ENCODE measurements at places on chromosomes 11 and 22. TPM values are rescaled to one million over a fixed set of nuclear protein-coding genes. Genes with fewer than 3 reads are reported as not detected.

DNA sequence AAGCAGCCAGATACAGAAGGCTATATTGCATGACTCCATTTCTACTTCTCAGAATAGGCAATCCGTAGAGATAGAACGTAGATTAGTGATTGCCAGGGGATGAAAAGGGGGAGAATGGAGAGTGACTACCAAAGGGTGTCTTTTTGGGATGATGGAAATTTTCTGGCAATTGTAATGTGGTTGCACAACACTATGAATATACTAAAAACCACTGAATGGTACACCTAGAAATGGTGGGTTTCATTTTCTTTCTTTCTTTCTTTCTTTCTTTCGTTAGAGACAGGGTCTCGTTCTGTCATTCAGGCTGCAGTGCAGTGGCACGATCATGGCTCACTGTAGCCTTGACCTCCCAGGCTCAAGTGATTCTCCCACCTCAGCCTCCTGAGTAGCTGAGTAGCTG lies 54.4 kb downstream of the BID start:
- DNase-seq, result no peak

GRCh38 chr11:110858547-110858921 lies 146.3 kb upstream of the ARHGAP20 start:
- no peak for DNase-seq

DNA sequence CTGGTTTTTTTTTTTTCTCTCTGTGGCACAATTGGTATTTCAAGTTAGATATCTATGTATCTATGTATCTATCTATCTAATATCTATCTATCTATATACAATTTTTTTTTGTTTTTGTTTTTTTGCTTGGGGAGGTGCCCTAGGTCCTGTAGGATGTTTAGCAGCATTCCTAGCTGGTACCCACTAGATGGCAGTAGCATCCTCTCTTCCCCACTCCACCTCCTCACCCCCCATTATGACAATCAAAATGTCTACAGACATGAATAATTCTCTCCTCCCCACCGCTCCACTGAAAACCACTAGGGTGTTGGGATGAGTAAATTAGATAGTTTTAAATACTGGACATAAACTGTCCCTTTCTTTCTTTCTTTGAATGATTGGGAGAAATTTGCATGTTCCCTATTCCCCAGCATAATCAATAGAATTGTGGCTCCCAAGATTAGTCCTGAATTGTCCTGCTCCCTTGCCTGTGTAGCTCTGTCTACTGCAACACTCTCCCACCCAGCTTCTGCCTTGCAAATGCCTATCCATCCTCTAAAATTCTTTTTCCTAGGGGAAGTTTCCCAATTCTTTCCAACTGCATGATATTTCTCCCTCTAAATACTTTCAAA lies 1152.4 kb downstream of the LRRC4C start:
- no peak for DNase-seq

DNA sequence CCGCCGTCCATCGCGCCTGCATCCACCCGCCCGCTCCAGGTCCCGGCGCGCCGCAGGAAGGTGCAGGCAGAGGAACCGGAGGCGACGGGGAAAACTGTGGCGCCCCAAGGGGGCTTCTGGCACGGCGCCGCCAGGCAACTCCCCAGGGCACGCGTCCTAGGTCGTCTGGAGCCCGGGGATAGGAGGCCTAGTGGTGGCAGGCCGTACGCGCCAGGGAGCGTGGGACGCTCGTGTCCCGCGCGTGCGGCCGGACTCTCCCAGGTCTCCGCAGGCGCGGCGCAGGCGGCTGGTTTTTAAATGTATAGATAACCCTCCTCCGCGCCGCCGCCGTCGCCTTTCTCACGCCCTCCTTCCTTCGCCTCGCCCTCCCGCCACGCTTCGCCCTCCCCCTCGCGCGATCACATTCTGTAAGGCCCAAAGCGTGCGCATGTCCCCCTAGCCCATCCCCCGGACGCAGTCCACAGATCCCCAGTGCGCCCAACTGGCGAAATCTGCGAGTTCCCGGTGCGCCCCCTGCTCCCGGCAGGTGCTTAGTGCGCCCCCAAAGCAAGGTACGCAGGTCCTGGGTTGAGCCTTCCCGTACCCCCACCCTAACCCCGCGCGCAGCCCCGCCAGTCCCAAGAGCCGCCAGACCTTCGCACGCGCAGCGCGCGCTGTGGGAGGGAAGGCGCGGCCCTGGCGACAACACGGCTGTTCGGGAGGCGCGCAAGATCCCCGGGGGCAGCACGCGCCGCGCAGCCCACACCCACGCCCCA lies at the start of gene ASCL2:
Gene ASCL2, minus strand, starts transcription at position 267 of the 755 bp plus-strand sequence. Its CDS starts 256 bp downstream, at position 11.
- DNase-seq, result no peak

- peak; percentile 53 for DNase-seq
Observed at GRCh38 chr11:10452211-10452767, 2.8 kb upstream of the AMPD3 start.

DNA sequence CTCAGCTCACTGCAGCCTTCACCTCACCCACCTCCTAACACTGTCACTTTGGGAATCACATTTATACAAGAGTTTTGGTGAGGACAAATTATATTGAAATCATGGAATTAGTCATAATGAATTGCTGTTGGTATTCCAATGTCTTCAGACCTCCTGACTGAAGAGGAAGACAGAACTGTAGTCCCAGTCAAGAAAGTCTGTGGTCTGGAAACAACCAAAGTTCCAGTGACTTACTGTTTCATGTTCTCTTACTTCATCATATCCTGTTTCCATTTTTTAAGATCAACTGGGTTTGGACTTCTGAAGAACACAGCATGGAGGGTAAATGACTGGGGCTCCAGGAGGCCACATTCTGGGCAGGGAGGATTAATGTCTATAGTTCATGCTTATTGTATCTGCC lies 43.0 kb upstream of the HIPK3 start:
- DNase-seq, result no peak

DNA sequence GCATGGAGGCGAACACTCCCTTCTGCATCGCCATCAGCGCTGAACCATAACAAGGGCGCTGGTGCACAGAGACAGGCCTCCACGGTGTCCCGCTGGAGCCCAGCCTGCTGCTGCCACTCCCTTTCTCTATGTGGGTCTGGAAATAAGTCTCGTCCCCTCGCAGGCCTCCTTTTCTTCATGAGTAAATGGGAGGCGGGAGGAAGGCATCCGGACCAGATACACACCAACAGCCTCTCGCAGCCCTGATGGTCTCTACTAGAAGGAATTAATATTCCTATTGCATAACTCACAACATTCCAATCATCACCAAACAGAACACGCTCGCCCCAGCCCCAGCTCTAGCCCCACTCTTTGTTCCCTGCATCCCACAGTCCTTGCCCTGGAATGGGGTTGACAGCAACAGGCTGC lies 14.9 kb downstream of the RASD2 start:
- DNase-seq, result no peak

- no peak for DNase-seq
Observed at GRCh38 chr11:11313426-11313825, 39.6 kb downstream of the CSNK2A3 start.

DNA sequence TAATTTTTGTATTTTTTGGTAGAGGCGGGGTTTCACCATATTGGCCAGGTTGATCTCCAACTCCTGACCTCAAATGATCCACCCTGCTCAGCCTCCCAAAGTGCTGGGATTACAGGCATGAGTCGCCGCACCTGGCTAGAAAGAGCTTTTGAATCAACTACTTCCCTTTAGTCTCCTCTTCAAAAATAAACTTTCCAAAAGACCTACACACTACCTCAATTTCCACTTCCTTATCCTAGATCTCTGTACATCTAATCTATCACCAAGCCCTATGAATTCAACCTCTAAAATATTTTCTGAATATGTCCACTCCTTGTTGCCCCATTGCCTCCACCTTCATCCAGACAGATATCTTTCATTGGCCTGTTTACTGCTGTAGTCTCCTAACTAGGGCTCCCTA lies 13.1 kb upstream of the DDX6 start:
- no peak for DNase-seq

GRCh38 chr11:58629857-58630256 lies 7.4 kb downstream of the CNTF start:
- DNase-seq, result no peak

DNA sequence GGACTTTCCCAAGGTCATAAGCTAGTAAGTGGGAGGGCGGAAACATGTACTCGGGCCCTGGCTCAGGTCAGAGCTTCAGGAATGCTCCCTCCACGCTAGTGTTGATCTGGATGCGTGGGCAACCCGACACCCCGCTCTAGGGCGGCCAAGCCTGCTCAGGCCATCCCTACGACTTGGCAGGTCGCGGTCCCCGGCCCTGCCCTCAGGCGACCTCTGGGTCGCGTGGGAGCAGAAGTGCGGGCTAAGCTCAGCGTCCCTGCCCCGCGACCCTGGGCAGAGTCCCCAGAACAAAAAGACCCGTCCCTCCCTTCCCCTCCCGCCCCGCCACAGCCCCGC lies 781 bp upstream of the TEF start:
- DNase-seq, result no peak

- no peak for DNase-seq
Observed at GRCh38 chr11:78061088-78061920, 2.4 kb upstream of the THRSP start.

- DNase-seq, result no peak
Observed at GRCh38 chr11:34323601-34324000, 34.2 kb downstream of the ABTB2 start.

GRCh38 chr11:26142891-26143290 lies 189.0 kb upstream of the ANO3 start:
- no peak for DNase-seq

- no peak for DNase-seq
Observed at GRCh38 chr22:43448048-43448447, 36.2 kb downstream of the MPPED1 start.

- no peak for DNase-seq
Observed at GRCh38 chr11:73375830-73376159, 404 bp upstream of the RELT start.

DNA sequence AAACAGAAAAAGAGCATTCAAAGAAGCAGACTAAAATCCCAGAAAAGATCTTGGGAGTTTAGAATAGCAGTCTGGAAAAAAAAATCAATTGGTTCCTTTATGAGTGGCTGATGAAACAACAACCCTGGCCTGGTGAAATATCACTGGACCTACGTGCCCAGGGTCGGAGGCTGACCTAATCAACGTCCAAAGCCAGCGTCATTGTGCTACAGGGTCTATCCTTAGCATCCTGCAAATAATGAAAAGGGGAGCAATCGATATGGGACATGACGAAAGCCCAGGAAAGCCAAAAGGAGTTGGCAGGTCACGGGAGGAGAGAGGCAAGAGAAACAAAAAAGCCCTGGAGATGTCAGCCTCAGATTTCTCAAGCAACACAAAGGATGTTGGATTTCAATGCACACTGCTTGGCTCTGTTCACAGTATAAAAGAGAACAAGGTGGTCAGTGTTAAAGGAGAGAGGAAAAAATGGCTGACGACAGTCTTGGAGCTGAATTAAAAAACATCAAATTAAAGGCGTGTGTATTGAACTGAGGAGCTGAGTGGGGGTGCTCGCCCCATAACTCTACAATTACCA lies 148.8 kb downstream of the BLID start:
- no peak for DNase-seq

DNA sequence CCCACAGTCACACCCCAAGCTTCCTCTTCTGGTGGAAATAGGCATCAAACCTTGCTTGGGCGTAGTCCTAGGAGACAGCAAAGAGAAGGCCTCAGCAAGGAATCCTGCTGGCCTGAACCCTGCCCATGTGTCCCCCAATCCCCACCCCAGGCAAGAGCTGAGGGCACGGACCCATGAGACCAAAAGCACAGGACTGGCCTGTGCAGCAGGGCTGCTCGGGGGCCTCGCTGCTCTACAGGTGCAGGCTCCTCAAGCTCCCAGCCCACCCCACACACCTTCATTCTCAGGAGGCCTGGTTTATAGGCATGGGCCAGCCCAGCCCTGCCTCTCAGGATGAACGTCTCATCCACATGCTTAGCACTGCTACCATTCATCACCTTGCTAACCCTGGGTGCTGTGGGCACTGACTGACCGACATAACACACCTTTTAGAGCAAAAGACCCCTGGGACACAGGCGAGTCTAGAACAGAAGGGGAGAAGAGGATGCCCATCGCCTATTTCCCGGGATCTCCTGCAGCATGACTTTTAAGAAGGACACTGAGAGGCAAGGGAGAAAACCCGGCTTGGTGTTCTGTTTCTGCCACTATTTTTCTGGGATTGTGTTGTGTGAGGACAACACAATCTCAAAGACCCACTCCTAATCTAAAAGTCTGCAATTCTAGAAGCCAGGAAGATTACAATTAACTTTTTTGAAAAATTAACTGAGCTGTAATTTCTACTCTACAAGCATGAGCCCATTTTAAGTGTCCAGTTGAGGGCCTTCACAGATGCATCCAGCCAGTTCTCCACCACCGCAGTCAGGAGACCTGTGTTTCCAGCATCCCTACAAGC lies 15.4 kb downstream of the TCIRG1 start:
- no peak for DNase-seq

DNA sequence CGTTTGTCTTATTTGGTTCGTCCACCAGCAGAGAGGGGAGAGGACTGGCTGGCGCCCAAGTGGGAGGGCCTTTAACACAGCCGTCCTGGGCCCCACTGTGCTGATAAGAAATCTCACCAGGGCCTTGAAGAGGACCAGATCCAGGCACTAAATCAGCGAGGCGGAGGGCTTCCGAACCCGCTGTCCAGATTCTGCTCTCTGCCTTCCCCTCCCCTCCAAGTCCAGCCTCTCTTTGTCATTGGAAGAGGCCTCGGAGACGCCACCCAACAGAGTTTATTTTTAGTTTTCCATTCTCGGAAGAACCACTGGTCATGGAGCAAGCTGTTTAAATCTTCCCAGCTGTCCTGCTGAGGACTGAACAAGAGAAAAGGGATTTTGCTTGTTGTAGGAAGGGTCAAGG lies 9.3 kb upstream of the FXYD6 start:
- DNase-seq, result no peak

- DNase-seq, result no peak
Observed at GRCh38 chr11:77199137-77199745, 71.2 kb downstream of the MYO7A start.

GRCh38 chr22:46528121-46528610 lies 9.3 kb downstream of the CELSR1 start:
- DNase-seq, result no peak

DNA sequence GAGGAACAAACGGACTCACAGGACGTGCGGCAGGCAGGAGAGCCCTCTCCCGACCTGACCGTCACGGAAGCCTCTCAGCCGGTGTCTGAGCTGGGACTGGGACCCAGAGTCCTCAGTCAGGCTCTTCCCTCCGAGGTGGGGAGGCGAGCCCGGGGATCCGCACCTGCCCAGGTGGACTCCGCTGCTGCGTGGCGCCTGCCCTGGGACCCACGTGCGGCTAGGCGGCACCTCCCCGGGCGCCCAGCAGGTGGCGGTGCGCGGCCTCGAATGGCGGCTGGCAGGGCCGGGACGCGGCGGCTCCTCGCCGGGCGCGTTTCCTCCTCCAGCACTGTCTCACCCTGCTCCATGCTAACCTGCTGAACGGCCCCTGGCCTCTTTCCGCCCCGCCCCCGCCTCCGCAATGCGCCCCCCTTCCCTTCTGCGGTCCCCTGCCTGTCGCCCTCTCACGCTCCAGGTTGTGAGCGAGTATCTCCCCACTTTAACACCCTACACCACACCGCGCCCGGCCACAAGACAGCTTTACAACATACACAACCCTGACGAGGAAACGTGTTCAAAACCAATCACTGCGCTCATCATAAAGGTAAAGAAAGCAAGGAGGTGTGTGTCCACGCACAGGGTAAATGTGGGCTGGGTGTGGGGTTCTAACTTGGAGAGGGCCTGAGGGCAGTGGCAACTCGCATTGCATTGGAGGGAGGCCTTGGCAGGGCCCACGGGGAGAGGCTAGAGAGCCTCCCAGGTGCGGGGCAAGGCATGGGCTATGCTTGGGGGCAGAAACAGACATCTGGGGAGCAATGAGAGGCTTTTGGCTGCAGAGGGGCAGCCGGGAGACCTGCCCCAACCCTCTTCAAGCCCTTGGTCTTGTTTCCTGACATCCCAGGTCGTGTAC lies 25.9 kb upstream of the ATXN10 start:
- DNase-seq, result peak; percentile 84

Gene GLYATL1
- 0.82 TPM for total RNA-seq

Gene MAJIN
- not detected for total RNA-seq

Gene KRTAP5-7
- under 0.01 TPM for total RNA-seq

Gene XKR3
- total RNA-seq, result not detected

Gene MCAM
- total RNA-seq, result 11.4 TPM

Gene GP1BB
- 24.1 TPM for total RNA-seq

All from frontal cortex (tissue), 4 donors.